ENCODE measurements at places on chromosomes 2 and 18.

DNA sequence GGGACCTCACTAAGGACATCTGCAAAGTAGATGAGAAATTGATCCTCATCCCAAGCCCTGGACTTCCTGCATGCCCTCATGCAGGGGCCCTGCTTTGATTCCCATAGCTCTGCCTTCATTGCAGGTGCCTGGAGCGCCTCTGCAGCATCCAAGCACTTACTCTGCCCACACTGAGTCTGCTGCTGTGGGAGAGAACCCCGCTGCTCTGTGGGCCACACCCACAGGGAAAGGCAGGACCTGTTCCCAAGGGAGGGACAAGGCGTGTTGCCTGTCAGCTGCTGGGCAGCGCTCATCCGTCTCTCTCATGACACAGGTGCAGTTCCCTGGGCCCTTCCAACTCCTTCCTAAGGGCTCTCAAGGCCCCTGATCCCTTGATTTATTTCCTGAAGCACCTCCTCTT lies 266.8 kb upstream of the SMIM21 start:
- DNase-seq = no peak

DNA sequence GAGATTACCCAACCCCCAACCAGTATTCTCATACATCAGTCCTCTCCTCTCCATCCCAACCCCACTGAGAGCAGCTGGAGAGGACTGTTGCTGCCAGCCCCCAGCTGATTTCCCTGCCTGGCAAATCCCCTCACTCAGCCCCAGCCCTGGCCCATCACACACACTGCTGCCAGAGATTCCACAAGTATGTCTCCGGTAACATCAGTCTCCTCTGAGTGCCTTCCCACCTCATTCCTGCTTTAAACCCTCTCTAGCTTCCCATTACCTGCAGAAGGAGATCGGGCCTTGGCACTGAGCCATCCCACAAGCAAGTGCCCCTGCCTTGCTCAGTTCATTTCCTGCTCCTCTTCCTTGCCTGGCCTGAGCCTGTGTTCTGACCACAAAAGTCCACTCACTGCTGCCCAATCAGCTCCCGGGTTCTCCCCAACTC lies 50.6 kb upstream of the ZFP36L2 start:
- DNase-seq = no peak

DNA sequence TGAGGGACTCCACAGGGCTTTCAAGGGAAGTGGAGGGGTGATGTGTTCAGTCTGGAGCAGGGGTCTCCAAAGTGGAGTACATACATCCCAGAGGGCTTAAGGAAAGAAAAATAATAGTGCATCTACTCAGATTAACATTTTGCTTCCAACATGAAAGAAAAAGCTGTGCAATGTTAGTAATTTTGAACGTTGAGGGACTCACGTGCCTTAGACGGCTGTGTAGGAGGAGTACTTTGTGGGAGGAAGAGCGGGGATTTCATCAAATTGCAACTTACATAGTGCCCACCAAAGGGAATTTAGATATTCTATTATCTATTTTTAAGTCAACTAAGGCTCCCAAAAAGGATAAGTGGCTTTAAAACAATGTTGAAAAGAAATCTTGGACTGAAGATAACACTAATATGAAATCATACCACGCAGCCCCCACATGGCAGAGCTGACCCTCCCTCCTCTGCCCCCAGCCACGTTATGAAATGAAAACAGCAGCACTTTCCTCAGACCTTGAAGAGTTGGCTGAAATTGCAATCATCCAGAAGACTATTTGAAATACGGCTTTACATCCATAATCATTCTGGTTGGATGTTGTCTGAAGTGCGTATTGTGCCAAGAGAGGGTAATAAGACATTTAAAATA lies 42.9 kb downstream of the MEX3C start:
- DNase-seq = no peak

DNA sequence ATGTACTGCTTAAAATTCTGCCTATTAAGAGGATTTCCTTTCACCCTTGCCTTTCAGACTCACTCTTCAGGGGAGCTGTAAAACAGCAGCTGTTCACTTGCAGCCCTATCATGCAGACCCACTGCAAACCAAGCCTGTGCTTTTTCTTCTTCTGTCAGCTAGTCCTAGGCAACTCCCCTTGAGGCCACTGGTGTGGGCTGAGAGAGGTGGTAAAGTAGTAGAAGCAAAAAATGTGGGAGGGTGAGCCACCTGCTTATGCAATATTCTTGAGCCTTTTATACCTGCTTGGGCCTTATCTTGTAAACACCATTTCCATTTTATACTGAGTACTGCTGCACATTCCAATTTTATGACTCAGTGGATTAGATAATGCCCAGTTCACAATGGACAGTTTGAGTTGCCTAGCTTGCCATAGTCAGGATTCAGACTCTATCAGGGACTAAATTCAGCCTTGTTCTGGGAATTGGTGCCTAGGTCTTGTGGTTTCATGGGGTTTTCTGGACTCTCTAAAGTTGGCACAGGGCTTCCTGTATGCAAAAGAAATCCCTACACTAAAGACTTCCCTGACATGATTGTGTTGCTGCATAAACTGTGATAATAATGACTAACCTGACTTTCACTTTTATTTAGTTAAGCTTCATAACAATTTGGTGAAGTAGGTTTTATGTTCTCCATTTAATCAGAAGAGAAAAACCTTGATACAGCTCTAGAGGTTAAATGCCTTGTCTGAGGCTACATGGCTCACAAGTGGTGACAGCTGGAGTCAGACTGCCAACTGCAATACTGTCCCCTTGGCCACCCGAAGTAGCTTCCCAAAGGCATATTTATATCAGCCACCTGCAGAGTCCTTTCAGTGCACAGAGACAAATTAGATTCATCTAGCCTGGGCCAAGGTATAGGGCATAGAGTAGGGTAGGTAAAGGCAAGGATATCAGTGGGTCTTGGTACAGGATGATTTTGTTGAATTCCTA lies 47.4 kb upstream of the KDM3A start:
- DNase-seq = no peak

- DNase-seq = peak; percentile 67
These were observed 31.0 kb downstream of the IL37 start for GRCh38 chr2:112941753-112942653.

- no peak for DNase-seq
These were observed 301.2 kb downstream of the AGPS start for GRCh38 chr2:177693658-177694339.

- DNase-seq = no peak
These were observed 34.2 kb upstream of the SPRED2 start for GRCh38 chr2:65466551-65466950.

DNA sequence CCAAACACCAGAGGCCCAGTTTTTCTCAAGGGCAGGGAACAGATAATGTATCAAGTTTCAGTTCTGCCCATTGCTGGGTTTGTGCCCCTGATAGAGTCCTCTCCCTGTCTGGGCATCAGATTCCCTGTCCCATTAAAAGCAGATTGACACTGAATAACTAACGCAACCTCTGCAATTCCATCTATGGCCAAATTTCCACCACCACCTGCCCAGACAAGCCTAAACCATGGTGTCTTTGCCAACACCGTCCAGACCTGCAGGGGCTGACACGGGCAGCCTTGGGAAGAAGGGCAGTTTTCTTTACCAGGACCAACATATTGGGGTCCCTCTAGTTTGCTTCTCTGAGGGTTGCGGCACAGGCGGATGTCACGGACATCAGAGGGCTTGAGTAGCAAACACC lies 26.4 kb upstream of the PAX8 start:
- DNase-seq = no peak

DNA sequence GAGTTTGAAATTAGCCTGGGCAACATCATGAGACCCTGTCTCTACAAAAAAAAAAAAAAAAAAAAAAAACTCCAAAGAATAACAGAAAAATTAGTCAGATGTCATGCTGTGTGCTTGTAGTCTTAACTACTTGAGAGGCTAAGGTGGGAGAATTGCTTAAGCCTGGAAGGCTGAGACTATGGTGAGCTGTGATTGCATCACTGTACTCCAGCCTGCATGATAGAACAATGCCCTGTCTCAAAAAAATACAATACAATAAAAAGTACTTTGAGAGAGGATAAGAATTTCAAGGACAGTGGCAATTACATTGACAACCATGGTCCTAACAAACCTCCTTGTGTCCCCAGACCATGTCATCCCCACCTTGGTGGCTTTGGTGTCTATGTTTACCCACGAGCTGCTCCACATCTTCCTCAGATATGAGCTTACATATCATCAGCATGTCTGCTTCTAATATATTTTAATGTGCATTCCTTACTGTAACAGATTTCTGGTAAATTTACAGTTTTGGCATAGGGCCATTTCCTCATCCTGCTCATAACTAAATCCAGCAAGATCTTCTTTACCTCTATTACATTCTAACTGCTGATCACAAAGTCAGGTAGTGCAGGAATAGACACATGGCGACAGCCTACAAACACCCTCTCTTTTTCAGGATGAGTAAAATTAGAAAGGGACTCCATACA lies 437.7 kb upstream of the HNRNPA3 start:
- DNase-seq = no peak

DNA sequence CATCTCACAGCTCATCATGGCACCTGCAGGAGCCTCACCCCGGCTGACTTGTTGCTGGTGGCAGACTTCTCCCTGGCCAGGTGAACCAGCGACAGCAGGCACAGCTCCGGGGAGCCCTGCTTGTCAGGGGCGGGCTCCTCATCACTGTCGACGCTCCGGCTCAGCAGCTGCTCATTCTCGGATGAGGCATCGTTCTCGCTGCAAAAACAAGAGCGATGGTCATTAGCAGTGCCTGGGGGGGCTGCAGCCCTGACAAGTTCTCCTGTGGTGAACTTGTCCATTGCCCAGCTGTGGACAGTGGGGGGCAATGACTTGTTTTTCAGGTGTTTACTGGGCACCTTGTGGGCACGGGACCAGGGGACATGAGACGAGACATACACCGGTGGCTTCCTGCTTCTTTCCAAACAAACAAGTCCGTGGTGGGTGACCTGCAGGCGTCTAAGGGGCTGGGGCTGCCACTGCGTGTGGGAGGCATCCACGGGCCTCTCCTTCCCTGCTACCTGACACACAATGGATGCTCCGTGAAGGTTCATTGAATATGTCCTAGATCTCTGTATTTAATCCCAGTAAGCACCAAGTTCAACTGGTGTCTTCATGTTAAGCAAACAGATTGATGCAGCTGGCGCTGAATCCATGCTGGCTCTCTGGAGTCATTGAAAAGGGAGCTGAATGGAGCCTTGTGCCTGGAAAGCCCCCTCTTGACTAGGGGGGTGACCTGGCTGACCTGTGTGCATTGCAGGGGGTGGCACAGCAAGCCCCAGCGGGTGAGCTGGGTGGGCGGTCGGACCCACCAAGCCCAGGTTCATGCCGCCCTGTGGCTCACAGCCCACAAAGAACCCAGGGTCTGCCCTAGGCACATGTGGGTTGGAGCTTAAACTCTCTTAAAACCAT lies 81.0 kb downstream of the EDAR start:
- DNase-seq = no peak

DNA sequence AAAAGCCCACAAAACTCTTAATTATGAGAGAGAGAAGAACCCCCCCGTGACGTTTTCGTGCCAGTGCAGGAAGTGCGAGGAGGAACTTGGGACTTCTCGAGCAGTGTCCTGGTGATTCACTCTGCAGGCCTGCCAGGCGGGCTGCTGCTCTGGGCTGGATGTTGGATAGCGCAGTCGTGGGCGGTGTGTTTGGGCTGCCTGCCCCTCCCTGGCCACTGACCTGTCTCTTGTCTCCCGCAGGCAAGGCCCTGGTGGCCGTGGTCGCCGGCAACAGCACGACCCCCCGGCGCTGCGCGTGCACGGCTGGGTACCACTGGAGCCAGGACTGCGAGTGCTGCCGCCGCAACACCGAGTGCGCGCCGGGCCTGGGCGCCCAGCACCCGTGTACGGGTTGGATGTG lies 29.0 kb downstream of the TNFRSF11A start:
- no peak for DNase-seq

DNA sequence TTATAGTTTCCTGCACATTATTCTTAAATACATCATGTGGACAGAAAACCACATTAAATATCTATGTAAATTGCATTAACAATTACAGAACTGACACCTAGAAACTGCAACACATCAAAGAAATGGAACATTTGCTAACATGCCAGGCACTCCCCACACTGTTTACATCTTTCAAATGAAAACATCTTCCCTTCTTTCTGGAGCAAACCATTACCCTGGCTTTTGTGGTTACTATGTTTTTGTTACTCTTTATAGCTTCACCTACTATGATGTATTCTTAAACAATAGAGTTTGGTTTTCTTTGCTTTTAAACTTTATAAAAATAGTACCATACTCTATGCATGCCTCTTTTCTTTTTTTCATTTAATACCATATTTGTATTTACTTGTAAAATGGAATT lies 1894.5 kb upstream of the CELF4 start:
- DNase-seq = no peak

GRCh38 chr2:43429369-43429768 lies 166.5 kb downstream of the THADA start:
- DNase-seq = no peak

DNA sequence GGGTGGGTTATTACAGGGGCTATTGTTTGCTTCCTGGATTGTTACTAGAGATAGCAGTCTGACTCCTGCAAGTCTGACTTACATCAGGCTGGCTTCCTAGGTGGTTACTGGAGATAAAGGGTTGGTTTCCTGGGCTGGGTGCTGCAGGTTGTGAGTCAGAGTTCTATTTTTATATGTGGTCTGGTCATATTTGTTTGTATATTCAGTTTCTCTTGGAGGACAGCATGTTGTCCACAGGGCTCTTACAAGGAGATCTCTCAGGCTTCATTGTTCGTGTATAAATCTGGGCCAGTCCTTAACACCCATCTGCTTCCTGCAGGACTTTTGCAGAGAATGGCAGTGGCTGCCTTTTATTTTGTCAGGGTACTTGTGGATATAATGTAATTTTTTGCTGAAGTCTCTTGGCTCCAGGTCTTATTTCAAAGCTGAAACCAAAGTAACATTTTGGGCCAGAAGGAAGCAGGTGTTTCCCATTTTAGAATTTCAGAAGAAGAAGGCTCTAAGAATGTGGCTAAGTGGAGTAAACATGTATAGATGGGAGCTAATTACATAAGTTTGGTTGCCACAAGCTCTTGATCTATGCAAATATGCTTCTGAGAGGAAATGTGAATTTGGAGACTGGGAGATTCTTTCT lies 65.9 kb upstream of the SLC16A14 start:
- DNase-seq = no peak

DNA sequence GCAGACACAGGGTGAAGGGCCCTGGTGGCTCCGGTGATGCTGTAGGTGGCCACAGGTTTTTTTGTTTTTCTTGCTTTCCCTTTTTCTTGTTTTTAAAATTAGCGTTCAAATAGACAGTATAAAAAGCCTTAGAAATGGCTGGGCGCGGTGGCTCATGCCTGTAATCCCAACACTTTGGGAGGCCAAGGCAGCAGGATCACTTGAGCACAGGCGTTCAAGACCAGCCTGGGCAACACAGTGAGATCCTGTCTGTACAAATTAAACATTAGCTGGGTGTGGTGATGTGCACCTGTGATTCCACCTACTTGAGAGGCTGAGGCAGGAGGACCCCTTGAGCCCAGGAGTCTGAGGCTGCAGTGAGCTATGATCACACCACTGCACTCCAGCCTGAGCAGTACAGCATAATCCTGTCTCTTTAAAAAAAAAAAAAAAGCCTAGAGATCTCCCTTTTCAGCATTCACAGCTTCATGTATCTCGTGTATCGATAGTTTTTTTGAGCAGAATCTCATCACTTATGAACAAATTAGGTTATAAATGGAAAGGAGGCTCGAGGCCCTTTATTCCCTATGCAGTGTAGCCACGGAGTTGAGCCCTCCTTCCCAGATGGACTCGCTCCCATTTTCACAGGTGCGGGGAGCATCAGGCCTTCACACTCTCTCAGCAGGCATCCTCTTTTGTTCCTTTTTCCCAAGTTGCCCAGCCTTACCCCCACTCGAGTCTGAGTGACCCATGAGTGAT lies 50.8 kb downstream of the EMILIN2 start:
- no peak for DNase-seq
